LoVo (cell line): ENCODE measurements at places on chromosomes 7 and 10.

DNA sequence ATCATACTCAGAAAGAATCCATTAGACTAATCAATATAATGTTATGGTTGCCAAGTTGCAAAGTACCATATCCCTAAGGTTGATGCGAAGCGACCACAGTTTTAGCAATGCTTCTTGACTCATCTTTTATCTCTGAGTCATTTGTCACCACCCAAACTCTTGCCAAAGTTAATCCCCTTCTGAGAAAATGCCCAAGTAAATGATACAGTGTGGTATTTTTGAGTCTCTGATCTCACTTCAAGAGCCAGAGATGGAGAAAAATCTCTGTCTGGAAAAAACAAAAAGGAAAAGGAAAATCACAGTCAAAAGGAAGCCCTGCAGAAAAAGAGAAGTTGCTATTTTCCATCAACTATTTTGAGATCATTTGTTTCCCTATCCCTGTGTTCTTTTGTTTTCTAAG, 26.7 kb upstream of the OTUD1 start:
- peak; percentile 5 for DNase-seq

GRCh38 chr10:70600512-70601395, 1.8 kb downstream of the PRF1 start:
- DNase-seq = no peak

DNA sequence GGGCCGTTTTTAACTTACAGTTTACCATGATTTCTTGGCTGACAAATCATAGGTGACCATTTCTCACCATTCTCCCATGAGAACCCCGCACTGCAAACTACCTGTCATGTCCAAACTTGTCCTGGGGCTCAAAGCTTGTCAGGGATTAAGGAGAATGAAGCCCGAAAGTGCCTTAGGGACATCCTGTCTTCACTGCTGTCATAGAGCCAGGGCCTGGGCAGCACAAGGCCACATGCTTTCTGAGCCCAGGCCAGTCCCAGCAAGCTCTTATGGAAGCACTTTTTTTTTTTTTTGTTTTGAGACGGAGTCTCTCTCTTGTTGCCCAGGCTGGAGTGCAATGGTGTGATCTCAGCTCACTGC, 33.9 kb downstream of the CCM2 start:
- no peak for DNase-seq

DNA sequence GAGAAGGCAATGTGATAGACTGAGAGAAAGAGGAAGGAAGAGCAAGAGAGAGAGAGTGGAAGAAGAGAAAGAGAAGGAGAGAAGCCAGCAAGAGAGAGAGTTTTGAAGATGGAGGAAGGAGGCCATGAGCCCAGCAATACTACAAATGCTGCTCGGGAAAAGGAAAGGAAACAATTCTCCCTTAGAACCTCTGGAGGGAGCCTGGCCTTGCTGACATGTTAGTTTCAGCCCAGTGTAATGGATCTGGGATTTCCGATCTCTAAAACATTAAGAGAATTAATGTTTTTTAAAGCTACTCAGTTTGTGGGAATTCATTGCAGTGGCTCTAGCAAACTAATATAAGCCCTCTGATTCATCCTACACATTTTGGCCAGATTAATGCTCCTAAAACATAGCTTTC, 206.8 kb upstream of the MTPN start:
- DNase-seq = no peak

GRCh38 chr10:60604342-60604741, 173.9 kb upstream of the CDK1 start:
- DNase-seq = no peak
